ENCODE measurements at places on chromosomes 2 and 18.

DNA sequence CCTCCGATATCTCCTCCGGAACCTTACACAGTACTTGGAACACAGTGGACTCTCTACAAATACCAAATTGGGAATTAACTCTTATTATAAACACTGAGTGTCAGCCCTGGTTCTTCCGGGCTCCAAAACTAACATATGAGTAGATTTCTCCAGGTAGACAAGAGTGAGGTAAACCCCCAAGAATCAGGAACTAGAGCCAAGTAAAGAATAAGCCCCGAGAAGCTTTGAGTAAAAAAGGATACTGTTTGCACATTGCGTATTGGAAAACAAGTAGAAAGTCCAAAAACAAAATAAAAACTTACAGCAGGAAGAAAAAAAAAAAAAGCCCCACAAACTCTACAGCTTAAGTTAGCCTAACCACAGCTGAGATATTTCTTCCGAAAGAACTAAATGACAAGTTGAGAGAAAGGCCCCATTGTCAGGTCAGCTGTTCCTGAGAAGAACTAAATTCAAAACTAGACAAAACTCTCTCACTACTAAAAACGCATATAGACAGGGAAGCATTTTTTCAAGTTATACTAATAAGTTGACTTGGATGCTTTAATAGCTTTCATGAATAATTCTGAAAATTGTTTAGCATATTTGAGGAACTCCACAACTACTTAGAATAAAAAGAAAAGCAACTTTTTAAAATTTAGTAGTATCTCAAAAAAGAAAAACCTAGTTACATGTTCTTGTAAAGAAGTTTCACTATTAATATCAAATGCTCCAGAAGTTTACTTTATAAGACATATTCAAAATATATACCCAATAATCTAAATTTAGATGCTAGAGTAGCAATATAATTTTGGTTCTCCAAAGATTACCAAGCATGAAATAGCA, 4.3 kb upstream of the HAAO start:
- DNase-seq: no peak

DNA sequence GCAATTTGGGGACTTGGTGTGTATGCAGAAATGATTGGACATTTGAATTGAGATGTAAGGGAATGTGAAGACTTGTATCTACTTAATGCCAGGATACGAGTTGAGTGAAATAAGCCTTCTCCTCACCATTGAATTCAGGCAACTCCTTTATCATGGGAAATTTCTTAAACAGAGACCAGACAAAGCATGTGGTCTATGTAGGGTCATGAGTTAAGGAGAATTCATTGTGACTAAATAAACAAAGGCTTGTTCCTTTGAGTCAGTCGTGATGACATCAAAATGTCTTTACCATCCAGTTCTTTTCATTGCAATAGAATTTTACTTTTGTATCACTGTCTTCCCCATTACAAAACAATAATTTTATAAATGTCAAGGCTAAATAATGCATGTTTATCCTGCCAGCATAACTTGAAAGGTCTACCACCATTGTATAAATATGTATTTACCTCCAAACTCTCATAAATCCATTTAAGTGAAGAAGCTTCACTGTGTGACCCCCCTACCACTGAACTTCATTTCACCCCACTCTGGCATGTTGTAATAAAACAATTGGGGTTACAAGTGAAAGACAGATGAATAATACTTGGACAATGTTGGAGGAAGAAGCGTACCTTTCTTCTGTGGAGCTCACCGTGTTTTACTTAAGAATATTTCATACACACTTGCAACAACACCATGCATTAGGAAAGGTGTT, 149.4 kb downstream of the EPHA4 start:
- peak; percentile 49 for DNase-seq

DNA sequence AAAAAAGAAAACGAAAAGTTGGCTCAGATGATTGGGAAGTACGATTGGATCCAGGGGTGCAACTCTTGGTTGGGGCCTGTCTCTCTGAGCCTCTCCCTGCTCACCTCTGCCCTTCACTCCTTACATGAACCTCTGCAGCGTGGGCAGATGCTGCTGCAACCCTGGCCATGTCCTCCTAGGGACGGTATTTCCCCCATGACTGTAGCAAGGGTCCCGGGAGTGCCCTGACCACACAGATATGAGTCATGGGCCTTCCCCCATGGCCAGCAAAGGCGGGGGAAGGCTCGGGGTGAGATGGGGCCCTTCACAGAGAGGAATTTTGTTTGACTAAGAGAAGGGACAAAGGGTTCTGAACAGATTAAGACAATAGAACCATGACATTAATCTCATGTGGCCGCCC, 129.0 kb downstream of the NCK2 start:
- peak; percentile 31 for DNase-seq

- peak; percentile 18 for DNase-seq
Measured at GRCh38 chr2:23566241-23567142, 181.5 kb downstream of the KLHL29 start.

DNA sequence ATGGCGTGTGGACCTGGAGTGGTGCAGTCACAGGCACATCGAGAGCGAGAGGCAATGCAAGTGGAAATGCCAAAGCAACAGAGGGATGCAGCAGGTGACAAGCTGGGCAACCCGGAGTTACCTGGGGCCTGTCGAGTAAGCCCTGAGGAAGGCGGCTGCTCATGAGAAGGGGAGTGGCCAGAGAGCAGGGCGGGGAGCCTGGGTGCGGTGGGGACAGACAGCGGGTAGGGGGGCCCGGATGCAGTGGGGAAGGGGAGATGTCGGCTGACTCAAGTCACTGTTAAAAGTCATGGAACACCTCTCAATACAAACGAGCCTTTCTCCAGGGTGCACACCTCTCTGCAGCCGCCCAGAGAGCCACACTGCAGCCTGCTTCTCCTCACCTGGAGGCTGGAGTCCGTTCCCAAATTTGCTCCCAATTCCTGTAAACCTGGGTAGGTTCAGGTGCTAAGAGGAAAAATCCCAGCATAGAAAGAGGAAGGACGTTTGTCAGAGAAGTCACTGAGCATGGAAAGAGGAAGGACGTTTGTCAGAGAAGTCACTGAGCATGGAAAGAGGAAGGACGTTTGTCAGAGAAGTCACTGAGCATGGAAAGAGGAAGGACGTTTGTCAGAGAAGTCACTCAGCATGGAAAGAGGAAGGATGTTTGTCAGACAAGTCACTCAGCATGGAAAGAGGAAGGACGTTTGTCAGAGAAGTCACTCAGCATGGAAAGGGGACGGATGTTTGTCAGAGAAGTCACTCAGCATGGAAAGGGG, 71.7 kb upstream of the TWIST2 start:
- DNase-seq: no peak

- no peak for DNase-seq
Measured at GRCh38 chr2:40358783-40359182, 93.1 kb downstream of the SLC8A1 start.

- peak; percentile 66 for DNase-seq
Measured at GRCh38 chr2:109005686-109006204, 16.7 kb upstream of the EDAR start.

- no peak for DNase-seq
Measured at GRCh38 chr18:62690236-62690815, 25.0 kb upstream of the PHLPP1 start.

- DNase-seq: peak; percentile 91
Measured at GRCh38 chr2:207163053-207163755, 2.5 kb downstream of the KLF7 start.

DNA sequence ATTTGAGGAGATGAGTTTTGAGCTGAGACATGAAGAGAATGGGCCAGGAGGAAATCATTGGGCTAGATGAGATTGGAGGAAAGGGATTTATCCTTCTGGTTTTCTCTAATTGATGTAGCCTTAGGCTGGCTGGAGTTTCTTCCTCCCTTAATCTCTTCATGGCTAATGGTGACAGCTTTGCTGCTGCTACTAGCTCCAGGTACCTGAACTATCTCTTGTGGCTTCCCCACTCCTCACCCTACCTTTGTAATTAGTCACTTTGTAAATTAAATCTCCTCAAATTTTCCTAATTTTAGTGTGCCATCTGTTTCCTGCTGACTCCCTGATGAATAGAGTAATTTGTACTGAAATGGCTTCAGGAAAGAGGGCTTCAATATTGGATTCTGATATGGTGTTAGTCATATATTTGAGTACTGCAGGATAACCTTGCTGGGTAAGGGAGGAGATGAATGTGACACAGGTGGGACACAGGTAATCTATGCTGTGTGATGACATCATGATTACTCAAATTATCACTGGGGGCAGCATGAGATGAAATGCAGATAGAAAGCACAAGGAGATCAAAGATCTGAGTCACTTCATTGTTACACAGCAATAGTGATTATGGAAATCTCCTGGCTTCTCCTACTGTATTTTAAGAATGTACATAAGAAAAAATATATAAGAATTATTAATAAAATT, 1134.1 kb upstream of the DDX18 start:
- no peak for DNase-seq

DNA sequence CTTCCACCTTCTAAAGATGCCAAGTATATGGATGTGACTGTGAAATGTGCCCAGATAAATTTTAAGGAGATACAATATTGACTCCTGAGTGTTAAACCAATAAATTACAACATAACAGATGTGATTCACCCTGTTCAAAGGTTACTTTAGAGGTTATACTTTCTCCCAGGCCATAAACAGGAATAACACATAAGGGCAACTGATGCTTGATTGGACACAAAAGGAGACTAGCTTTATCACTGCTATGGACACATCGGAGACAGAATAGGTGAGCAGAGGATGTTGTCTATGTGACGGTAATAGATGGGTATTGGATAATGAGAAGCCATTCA, 31.9 kb upstream of the SLC25A52 start:
- DNase-seq: no peak

- DNase-seq: peak; percentile 82
Measured at GRCh38 chr2:211157856-211158463, 601.6 kb downstream of the CPS1 start.

GRCh38 chr18:44853430-44853829, 172.7 kb downstream of the SETBP1 start:
- DNase-seq: no peak

DNA sequence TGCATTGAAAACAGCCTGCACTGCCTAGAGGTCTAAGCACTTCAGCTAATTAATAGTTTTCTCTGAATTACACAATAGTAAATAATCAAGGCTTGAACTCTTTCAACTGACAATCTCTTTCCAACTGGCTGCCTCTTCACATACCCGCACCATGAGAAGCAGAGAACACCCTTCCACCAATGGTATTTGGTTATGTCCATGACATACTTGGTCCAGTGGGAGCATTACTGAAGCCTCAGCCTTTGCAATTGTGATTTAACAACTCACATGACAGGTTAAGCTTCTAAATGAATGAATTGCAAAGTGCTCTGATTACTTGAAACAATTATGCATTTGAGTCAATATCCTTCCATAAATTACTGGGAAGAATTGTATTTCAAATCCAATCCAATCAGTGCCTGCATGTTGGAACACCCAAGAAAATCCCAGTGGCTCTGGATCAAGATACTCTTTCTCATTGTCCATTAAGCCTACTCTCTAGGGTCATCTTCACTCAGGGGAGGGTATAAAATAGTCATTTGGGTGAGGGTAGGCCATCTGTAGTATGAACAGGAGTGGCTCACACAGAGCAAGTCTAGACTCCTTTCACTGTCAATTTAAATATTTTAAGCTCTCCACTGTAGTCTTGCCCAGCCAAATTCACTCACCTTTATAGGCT, 101.1 kb downstream of the HS1BP3 start:
- no peak for DNase-seq

GRCh38 chr18:7467708-7468466, 99.2 kb upstream of the PTPRM start:
- DNase-seq: no peak
